ENCODE measurements at places on chromosomes 5 and 9.

DNA sequence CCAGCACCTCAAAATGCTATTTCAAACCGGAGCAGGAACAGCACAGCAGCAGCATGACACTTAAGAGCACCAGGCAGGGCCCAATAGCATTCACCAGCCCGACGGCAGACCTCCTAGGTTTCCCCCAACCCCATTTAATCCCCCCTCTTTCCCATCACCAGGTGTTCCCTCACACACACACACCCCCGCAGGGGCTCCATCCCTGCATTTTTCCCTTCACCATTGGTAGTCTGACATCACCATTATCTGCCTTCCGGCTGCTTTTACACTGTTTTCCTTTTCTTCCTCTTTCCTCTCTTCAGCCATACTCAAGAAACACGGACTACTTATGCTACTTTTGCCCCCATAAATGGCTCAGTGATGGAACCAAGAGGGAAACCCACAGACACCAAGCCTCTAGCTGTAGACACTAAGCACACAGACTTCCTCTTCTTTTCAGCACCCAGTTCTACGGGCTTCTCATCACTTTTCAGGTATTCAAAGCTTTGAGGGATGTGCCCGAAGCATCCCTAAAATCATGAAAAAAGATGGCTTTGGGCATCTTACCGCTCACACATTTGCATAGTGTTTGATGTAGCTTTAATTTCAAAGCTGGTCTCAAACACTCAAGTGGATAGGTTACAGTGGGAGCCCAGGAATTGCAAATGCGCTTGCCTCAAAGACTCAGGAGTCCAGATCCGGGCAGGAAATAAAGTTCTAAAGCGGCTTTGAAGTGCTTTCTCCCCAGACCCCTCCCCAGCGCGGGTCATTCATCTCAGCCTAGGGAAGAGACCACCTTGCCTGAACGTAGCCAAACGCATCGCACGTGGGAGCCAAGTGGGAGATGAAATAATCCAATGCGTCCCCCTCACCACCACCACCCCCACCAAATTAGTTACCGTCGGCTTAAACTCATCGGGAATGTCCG lies 141.5 kb downstream of the TSSK1B start:
- DNase-seq: no peak

- no peak for DNase-seq
Measured at GRCh38 chr5:175848676-175849075, 22.7 kb upstream of the CPLX2 start.

DNA sequence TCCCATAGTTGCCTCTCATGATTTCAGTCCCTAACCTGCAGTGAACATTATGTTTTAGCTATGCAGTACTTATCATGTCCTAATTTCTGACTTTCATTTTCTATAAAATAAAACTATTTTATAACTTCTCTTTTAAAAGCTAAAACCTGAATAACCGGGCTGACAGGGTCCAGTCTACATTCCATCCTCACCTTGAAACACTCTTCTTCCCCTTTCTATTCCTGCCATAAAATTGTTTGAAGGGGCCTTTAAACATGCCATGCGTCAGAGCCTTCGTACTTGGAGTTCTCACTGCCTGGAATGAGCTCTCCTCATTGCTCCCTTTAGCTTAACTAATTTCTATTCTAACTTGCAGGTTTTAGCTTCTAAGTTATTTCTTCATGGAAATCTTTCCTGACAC lies 143.0 kb upstream of the PRLR start:
- no peak for DNase-seq

DNA sequence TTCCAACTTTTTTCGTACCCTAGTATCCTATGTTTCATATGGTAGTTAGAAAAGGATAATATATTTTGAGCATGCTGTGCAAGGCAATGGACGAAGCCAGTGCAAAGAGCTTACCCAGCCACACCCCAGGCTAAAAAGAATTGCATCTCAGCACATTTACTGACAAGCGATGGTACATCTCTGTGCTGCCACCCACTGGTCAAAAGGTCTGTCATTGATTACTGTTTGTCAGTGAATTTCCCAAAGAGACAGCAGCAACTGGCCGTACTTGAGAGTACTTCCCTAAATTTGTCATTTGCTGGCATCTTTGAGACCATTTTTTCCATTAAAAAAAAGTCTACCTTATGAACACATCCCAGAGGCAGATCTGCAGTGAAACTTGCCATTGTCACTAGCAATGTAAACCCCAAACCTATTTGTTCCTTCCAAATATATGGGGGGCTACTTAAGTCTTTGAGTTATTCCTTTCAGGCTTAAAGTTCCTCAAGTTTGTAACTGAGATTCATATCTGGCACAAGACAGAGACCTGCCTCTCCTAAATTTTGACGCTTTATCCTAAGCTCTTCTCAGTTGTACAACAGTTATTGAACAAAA lies 184.3 kb downstream of the CTNND2 start:
- DNase-seq: no peak

GRCh38 chr5:36397901-36398536 lies 96.3 kb upstream of the RANBP3L start:
- peak; percentile 74 for DNase-seq

DNA sequence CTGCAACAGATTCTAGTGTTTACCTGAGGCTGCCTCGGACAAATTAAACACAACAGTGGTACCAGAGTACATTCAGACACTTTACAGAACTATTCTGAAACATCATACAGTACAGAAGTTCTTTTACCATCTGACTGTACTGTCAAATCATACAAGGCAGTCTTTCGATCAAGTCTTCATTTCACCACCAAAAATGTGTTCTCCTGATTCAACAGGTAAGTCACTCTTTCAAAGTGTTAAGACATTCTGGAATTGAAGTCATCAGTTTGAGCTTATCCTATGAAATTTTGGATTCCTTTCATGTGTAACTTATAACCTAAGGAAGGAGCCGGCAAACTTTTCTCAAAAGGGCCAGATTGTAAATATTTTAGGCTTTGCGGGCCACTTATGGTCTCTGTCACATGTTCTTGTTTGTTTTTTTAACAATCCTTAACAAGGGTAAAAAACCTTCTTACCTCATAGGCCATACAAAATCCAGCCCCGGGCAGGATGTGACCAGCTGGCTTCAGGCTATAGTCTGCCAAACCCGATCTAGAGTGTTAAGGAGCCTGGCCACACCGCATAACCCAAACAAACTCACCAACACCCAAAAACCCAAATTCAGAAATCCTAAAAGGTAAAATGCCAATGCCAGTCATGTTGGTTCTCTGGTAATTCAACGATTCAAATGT lies 151.6 kb downstream of the DENND1A start:
- no peak for DNase-seq

- DNase-seq: no peak
Measured at GRCh38 chr5:159096924-159097783, 2.6 kb downstream of the EBF1 start.

- peak; percentile 68 for DNase-seq
Measured at GRCh38 chr5:83554686-83555085, 83.1 kb downstream of the VCAN start.

DNA sequence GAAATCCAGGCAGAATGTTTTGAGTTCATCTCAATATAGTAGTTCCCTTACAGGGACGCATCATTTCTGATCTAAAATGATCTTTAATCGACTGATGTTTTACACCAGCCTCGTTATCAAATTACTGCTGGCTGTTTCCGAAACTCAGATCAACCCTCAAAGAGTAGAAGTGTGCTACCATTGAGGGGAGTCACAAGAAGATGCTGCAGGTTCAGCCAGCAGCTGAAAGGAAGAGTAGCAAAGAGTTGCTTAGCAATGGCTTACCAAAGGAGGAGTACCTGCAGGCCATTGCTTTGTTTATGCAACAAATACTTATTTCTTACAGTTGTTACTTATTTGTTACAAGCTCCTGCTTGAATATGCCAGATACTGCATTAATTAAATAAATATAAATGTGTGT lies 144.1 kb downstream of the EBF1 start:
- no peak for DNase-seq
